ENCODE measurements at places on chromosomes 7 and 10. TPM values are rescaled to one million over a fixed set of nuclear protein-coding genes. Genes with fewer than 3 reads are reported as not detected.

STEAP1B gene
- total RNA-seq, result 31.4 TPM

SFMBT2 gene
- 4.3 TPM for total RNA-seq

DBF4 gene
- 87.8 TPM for total RNA-seq

ACTR3C gene
- total RNA-seq, result 0.06 TPM

TMEM229A gene
- total RNA-seq, result not detected

HOXA10 gene
- total RNA-seq, result 12.3 TPM

KNDC1 gene
- total RNA-seq, result not detected

FOXI2 gene
- total RNA-seq, result not detected

DNA sequence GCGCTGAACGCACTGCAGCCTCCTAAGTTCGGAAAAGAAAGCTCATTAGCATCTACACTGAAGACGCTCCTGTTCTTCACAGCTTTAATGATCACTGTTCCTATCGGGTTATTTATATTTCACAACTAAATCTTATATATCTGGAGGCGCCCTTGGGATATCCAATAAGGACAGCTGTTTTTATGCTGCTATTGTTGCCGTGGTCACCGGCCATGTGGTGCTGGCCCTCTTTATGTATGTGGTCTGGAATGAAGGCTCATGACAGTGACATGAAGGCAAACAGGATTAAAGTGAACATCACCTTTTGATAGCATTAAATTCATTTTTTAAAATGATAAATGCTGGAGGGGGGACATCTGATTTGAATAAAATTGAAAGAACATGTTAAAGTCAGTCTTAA lies 8.8 kb downstream of the BLVRA start:
- DNase-seq, result no peak

- DNase-seq, result no peak
Measured at GRCh38 chr10:110609605-110610004, 34.5 kb upstream of the RBM20 start.

DNA sequence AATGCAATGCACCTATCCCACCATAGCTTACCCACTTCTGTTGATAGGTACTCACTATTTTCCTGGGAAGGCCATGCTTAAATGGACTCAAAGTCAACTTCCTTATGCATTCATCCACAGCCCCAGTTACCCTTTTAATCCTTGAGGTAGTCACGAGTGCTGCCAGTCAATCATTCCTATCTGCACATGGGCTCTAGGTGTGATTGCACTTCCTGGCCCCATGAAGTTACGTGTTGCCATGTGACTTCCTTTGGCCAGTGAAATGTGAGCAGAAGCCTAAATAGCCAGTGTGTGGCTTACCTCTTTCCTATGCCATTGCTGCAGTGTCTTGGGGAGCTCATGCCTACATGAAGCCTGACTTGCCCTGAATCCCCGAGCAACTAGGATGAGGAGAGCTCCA lies 23.5 kb upstream of the EIF5AL1 start:
- no peak for DNase-seq

- DNase-seq, result no peak
Measured at GRCh38 chr7:32221736-32222135, 151.5 kb upstream of the PDE1C start.

DNA sequence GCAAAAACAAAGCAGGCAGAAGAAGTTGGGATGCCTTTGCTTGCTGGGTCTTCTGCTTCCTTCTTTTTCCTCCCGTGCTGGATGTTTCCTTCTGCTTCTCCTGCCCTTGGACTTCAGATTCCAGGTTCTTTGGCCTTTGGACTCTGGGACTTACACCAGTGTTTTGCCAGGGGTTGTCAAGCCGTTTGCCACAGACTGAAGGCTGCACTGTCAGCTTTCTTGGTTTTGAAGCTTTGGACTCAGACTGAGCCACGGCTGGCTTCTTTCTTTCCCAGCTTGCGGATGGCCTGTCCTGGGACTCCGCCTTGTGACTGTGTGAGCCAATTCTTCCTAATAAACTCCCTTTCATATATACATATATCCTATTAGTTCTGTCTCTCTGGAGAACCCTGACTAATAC lies 11.3 kb upstream of the LCOR start:
- DNase-seq, result no peak

- no peak for DNase-seq
Measured at GRCh38 chr10:102869258-102870198, at the start of gene AS3MT. AS3MT (plus strand) TSS chr10:102869470; CDS start chr10:102869593, 123 bp downstream.

- no peak for DNase-seq
Measured at GRCh38 chr10:103802081-103802480, 53.3 kb downstream of the SH3PXD2A start.

DNA sequence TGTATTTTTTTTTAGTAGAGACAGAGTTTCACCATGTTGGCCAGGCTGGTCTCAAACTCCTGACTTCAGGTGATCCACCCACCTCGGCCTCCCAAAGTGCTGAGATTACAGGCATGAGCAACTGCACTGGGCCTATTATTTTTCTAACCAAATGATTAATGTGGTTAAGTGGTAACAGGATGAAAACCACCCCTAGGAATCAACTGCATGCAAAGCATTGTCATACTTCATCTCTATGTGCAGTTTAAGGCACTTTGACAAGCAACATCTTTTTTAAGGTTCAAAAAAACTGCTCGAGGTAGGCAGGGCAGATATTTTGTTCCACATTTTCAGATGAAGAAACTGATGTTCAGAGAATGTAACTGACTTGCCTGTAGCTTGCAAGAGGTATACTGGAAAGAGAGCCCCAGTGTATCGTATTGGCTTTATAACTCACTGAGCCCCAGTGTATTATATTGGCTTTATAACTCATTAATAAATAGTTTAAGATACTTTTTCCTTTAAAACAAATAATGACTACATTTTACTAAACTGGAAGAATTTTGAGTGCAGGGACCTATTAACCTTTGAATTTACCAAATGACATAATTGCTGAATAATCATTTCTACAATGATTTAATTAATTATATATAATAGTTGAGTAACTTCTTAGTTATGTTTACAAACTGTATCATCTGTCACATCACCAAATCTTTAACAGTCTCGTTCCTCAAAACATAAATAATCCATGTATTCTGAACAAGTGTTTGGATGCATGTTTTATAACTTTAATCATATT lies 38.1 kb downstream of the RTKN2 start:
- DNase-seq, result peak; percentile 45

DNA sequence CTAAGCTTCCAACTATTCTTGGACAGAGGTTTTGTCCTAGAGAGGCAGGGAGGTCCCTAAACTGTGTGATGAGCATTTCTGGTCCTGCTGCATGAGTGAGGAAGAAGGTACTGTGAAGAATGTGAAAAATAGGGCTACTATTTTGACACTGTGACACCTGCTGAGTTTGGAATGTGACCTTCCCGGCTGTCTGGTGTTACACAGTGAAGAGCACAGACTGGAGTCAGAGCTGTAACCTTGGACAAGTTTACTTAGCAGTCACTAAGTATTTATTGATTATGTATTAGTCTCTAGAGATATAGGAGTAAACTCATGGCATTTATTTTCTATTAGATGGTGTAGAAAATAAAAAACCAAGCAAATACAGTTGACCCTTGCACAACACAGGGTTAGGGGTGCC lies 12.3 kb downstream of the GOLGA7B start:
- DNase-seq, result no peak

DNA sequence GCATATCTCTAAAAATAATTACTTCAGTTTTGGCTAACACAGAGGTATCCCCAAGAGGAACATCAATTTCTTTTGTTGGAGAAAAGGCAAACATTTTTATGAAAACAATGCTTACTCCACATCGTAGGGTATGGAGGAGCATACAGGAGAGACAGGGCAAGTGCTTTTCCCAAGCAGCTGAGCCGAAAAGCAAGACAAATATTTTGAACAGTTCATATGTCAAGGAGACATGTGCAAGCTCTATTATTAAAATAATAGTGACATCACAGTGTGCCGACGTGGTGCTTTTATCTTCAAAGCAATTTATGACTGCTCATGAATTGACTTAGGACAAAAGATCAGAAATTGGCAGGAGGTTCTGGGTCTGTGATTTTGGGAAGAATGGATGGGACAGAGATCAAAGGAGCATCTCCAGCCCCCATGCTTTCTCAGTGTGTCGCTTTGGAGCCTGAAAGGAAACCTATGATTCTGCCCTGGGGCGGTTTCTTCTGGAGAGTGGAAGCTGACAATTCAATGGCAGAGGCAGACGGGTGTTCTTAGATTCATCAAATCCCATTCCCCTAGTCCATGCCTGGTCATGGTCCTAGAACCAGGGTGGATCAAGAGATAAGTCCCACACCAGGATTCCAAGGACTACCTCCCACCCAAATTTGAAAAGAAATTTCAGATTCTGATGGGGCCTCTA lies 97.1 kb downstream of the JCAD start:
- no peak for DNase-seq

- DNase-seq, result peak; percentile 89
Measured at GRCh38 chr7:2527505-2528467, 8.2 kb downstream of the LFNG start.

DNA sequence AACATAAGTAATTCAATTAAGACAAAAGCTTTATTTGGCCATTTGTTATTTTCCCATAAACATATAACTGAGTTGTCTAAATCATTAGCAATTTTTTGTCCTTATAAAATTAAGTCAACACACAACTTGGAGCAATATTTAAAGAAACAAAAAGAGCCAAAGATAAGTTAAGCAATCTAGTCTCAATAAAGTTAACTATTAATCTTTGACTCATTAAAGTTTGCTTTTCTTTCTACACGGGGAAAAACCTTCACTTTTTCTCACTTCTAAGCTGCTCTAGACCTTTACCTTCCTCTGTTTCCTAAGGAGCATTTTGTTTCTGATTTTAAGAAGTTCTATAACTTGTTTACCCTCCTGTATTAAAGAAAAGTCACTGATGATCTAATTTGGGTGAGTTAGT lies 867.1 kb upstream of the PHF14 start:
- DNase-seq, result no peak

- no peak for DNase-seq
Measured at GRCh38 chr7:15308821-15309220, 253.0 kb downstream of the AGMO start.

All from Daoy (cell line).